ENCODE measurements at places on chromosomes 5 and 9. TPM values are rescaled to one million over a fixed set of nuclear protein-coding genes. Genes with fewer than 3 reads are reported as not detected.

GRCh38 chr9:136981588-136982231 is 1.1 kb upstream of the LCNL1 start:
- no peak for DNase-seq

- DNase-seq, result no peak
These were observed 28.4 kb upstream of the SPATA31C2 start for GRCh38 chr9:88166660-88167059.

- no peak for DNase-seq
These were observed 2.0 kb upstream of the SMIM27 start for GRCh38 chr9:32550150-32550561.

- no peak for DNase-seq
These were observed 39.4 kb downstream of the LYRM7 start for GRCh38 chr5:131210151-131210510.

GRCh38 chr9:99039505-99040182 is 65.3 kb upstream of the TGFBR1 start:
- no peak for DNase-seq

- no peak for DNase-seq
These were observed 47.4 kb upstream of the SNCAIP start for GRCh38 chr5:122264610-122265009.

GRCh38 chr9:121648799-121649198 is 2.6 kb upstream of the DAB2IP start:
- no peak for DNase-seq

GRCh38 chr5:158553195-158553961 is 546.3 kb downstream of the EBF1 start:
- peak; percentile 91 for DNase-seq

Gene ATP6V0E1
- polyA plus RNA-seq, result 88.8 TPM

Gene ADAM19
- polyA plus RNA-seq, result 20.3 TPM

DNA sequence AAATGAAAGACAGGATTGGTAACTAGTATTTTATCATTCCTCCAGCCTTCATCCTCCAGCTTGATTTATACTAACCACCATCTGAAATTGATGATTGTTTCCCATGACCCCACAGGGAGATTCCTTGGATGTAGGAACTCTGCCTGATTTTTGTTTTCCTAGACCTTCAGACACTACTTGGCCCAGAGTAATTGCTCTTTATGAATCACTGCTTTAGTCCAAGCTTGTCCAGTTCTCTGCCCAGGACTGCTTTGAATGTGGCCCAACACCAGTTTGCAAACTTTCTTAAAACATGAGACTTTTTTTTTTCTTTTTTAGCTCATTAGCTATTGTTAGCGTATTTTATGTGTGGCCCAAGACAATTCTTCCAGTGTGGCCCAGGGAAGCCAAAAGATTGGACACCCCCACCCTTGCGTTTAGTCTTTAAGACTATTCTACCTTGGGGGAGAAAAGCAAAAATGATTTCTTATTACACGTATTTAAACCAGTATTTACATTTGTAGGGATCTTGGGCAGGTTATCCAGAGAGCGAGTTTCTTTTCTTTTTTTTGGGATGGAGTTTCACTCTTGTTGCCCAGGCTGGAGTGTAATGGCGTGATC is 18.4 kb downstream of the BASP1 start:
- no peak for DNase-seq

Gene IER5L
- 3.8 TPM for polyA plus RNA-seq

DNA sequence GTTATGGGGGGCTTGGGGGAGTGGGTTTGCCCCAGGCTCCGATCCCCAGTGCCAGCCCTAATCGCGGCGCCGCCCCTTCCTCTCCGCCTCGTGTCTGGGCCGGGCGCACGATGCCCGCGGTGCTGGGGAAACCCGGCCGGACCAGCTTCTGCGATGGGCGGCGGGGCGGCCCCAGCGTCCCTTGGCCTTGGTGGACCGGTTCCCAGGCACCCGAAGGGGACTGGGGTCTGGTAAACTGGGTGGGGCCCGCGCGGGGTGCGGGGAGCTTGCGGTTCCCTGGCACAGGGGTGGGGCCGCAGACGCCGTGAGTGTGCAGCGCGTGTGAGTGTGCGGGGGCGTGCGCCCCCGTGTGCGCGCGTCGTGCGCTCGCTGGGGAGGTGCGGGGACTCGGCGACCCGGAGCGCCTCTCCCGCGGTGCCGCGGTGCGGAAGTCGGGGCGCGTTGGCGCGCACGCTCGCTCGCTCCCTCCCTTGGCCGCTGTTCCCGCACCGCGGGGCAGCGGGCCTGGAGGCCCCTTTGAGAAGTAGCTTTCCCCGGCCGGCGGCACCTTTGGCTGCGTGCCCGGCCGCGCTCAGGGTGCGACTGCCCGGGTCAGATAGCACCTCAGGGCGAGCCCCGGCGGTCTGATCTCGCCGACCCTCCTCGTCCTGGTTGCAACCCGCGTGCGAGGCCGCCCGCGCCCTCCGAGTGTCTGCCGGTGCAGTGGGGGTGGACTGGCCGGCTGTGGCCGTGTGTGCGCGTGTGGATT is 568 bp downstream of the MACIR start:
- peak; percentile 61 for DNase-seq

Gene TRIM36
- 2.3 TPM for polyA plus RNA-seq

DNA sequence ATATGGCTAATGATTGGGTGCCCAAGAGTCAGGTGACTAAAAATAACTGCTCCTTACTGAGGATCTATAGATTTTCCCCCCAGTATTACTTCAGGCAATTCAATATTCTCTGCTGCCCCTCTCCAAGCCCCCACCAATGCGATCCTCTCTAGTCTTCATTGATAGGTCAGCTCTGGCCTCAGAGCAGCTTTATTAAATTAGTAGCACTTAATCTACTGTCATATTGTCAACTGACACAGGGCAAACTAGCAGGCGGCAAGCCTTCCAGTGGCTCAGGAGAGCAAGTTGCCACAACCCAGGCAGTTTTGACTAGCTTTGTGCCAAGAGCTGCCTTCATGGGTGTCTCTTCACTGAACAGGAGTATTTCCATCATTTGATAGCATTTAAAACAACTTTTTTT is 462.9 kb downstream of the BNC2 start:
- no peak for DNase-seq

Gene GCNT4
- 0.09 TPM for polyA plus RNA-seq

GRCh38 chr9:92679413-92680165 is 9.7 kb upstream of the IPPK start:
- DNase-seq, result no peak

Gene PCDHA8
- polyA plus RNA-seq, result 0.10 TPM

Gene PCDHAC1
- 0.08 TPM for polyA plus RNA-seq

DNA sequence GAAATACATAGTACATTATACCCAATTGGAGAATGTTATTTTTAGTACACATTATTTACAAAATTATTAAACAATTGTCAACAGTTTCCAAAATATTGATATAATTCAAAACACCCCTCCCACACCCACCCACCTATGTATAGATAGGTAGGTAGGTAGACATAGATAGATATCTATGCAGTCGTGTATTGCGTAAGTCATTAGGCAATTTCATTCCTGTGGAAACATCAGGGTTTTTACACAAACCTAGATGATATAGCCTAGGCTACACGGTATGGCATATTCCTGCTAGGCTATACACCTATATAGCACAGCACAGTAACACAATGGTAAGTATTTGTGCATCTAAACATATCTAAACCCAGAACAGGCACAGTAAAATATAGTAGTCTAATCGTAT is 377.3 kb downstream of the ANXA1 start:
- DNase-seq, result no peak

DNA sequence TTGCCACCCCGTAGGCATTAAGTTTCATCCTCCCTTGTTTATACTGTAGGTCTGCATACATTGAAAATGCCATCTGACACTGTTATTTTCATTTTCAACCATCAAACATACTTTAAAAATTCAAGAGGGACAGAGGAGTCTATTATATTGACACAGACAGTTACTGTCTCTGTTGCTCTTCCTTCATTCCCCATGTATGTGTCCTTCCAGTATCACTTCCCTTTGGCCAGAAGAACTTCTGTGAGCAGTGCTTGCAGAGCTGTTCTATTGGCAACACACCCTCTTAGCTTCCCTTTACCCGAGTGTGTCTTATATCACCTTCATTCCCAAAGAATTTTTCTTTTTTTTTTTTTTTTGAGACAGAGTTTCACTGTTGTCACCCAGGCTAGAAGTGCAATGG is 42.8 kb downstream of the RASGEF1C start:
- DNase-seq, result no peak

Gene INVS
- 13.5 TPM for polyA plus RNA-seq

- no peak for DNase-seq
These were observed 2.2 kb downstream of the LMX1B start for GRCh38 chr9:126615791-126616447.

Gene CD74
- 93.1 TPM for polyA plus RNA-seq

DNA sequence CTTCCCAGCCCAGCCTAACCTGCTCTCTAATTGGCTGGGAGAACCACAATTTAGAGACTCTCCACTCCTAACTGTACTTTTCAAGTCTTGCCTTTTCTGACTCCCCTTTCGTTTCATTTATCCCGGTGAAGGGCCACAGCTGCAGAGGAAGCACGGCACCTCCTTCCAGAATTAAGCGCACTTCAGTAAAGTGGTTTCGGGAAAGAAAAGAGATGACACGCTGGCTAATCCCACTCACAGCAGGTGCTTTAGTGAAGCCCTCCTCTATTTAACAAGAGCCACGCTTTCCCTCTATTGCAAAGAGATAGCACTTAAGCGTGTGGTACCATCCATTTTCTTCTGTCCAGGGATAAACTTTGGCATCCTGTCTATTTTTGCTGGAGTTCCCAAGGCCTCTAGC is 4.8 kb downstream of the DNAH5 start:
- no peak for DNase-seq

Gene TLX3
- polyA plus RNA-seq, result not detected

Gene ARHGEF39
- polyA plus RNA-seq, result 3.7 TPM

DNA sequence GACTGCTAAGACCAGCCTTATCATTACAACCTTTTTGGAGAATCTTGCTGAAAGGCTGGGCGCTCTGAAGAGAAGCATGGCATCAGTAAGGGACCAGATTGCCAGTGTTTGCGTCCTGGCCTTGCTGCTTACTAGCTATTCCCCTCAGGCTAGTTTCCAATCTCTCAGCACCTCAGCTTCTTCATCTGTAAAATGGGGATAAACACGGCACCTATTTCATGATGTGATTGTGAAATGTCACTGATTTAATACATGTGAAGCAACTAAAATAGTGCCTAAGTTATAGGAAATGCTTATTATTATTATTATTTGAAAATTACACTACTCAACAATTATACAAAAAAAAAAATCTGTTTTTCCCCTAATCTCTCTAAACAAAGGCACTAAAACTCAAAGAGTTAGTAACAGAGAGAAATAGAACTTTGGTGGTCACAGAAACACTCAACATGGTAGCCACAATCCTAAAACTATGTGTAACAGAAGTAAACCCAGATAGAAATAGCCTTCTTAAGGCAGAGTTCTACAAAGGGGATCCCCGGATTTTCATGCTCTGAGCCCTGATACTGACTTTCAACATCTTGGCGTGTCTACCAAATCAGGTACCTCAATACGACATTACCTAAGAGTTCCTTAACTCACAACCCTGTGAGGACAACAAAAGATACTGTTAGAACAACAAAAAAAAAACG is 62.0 kb downstream of the ENC1 start:
- no peak for DNase-seq

GRCh38 chr5:120465436-120465961 is 1.4 kb downstream of the PRR16 start:
- no peak for DNase-seq

Gene F12
- polyA plus RNA-seq, result 0.23 TPM

- DNase-seq, result no peak
These were observed 102.7 kb upstream of the VCAN start for GRCh38 chr5:83368835-83369234.

DNA sequence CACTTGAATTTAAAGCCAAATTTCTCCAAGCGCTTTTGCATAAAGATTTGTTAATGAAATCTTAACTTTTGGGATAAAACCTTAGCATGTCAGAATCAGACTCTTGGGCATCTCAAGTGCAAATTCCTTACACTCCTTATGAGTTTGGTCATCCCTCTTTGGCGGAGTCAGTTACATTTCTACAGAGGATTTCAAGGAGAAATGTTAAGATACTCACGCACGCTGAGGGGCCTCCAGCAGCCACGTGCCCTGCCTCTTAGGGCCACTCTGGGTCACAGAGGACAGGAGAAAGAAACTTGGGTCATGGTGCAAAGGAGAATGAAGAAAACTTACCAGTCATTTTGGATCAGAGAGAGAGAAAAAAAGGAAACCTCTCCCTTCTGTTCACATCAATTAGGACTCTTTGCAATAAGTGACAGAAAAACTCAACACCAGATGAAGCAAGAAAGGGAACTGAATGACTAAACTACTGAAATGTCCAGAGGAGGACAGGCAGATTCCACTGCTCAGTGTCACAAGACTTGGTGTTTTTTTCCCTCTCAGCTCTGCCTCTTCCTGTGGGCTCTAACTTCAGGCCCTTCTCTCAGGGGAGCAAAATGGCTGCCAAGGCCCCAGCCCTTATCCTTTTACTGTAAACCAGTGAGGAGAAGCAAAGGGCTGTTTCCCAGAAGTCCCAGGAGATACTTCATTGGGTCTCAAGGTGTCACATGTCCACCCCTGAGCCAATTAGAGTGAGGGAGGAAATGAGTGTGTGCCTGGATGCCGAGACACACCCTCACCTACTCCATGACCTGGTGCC is 63.3 kb upstream of the NFIL3 start:
- no peak for DNase-seq

- DNase-seq, result no peak
These were observed 153.3 kb downstream of the YIPF5 start for GRCh38 chr5:144017119-144017518.

DNA sequence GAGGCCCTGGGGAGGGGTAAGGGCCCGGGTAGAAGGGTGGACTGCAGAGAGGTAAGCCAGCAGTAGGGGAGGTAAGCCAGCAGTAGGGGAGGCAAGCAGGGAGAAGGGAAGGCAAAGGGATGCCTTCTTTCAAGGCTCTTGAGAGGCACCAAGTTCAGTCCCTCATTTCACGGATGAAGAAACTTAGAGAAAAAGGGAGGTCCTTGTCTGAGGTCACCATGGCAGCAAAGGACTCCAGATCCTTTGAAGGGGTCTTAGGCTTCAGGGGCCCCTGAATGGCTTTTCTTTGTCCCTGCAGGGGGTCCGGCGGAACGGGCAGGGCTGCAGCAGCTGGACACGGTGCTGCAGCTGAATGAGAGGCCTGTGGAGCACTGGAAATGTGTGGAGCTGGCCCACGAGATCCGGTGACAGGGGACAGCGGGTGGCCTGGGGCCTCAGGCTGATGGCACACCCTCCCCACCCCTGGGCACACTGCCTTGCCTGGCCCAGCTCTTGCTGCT is 42.6 kb downstream of the RGS3 start:
- DNase-seq, result no peak

Gene SNAPC4
- 6.3 TPM for polyA plus RNA-seq

Gene THBS4
- 212 TPM for polyA plus RNA-seq
